ENCODE measurements at places on chromosomes 5 and 9.

GRCh38 chr5:128304088-128304487 is 220.5 kb downstream of the SLC12A2 start:
- no peak for DNase-seq

DNA sequence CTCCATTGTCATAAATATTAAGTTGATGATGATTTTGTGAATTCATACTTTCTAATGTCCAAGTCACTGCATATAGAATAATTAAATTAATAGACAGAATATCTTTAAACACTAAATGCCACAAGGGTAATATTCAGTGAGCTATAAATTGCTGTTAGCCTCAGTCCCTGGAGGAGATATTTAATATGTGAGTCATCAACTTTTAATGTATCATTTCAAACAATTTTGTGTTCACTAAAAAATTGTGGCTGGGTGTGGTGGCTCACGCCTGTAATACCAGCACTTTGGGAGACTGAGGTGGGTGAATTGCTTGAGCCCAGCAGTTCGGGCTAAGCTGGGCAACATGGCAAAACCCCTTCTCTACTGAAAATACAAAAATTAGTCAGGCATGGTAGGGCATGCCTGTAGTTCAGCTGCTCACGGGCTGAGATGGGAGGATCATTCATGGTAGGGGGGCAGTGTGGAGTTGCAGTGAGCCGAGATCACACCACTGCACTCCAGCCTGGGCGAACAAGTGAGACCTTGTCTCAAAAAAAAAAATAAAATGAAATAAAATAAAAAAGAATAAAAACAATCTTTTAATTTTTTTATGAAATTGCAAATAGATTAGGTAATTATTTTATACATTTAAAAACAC is 717.3 kb upstream of the CHD1 start:
- no peak for DNase-seq

- DNase-seq = no peak
Observed at GRCh38 chr5:83321483-83322055, 150.0 kb upstream of the VCAN start.

GRCh38 chr5:39360471-39361111 is 3.7 kb downstream of the C9 start:
- no peak for DNase-seq

DNA sequence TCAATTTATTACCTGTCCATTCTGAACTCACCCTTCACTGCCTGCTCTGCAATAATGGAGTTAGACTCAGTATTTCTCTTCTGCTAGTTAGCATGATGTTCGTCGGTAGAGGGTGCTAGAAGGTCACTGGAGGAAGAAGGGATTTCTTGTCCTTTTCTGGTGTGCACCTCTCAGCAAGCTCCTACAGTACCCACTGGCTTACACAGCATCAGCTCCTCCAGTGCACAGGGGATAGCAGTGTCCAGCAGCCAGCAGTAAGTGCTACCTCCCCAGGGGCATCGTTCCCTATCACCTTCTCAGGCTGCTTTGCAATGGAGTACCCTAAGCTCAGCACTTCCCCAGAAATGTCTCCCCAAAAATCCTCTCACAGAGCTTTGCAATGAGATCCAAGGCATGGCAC is 45.9 kb upstream of the APC start:
- DNase-seq = no peak

GRCh38 chr5:80059354-80059980 is 24.3 kb downstream of the THBS4 start:
- DNase-seq = no peak

GRCh38 chr5:72295539-72295938 is 24.5 kb downstream of the MRPS27 start:
- no peak for DNase-seq

DNA sequence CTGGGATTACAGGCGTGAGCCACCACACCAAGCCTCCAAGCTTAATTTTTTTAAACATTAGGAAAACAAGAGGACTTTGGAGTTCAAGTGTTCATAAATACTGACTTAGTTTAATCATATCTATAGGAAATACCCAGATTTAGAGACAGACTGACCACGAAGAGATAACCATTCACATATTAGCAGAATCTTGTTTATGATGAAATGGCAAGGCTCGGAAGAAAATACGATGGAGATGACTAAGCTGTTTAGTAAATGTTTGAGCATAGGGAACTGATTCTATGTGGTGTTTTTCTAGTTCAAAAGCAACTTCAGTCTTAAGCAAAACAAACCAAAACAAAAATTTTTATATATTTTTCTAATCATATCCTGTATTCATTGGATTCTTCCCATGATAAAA is 13.5 kb upstream of the TUSC1 start:
- DNase-seq = no peak

DNA sequence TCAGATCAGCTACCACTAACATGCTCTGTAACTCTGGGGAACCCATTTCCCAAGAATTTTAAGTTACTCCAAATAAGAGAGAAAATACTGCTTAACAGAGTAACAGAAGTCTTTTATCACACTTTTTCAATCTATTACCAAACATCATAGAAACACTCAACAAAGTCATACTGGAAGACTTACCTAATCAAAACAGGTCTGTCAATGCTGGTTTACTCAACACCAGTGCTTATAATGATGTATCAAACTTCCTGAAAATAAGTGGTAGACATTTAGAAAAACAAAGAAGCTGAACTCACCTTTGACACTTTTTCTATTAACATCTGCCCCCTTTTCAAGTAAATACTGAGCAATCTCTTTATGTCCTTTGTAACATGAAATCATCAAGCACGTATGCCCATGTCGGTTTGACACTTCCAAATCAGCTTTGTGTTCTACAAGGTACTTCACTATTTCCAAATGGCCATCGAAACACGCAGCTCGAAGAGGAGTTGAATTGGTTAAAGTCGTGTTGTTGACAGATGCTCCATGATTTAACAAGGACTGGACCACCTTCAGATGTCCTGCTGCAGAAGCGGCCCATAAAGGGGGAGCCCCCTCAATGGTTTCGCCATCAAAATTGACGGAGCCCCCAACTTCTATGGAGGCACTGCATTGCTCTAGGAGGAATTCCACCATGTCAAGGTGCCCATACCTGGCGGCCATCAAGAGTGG is 1.8 kb downstream of the FEM1C start:
- DNase-seq = no peak

DNA sequence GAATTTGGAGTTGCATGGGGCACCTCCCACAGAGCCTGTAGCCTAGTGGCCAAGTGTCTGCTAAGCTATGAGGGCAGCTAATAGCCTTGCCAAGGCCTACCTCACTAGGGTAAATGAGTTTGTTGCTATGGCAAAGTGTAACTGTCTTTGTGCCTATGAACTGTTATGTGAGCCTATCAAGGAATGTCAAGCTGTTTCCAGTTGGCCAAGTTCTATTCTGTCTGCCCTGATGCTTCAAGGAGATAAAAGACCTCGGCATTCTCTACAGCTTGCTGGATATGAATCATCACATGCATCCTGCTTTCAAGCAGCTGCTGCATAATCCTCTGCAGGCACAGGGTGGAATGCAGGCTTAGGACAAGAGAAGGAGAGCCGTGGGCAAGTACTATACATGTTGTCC is 69.8 kb upstream of the CCDC112 start:
- DNase-seq = no peak

- DNase-seq = no peak
Observed at GRCh38 chr5:14245132-14245925, 102.2 kb downstream of the TRIO start.

- DNase-seq = no peak
Observed at GRCh38 chr5:9196403-9197227, 349.3 kb downstream of the SEMA5A start.

DNA sequence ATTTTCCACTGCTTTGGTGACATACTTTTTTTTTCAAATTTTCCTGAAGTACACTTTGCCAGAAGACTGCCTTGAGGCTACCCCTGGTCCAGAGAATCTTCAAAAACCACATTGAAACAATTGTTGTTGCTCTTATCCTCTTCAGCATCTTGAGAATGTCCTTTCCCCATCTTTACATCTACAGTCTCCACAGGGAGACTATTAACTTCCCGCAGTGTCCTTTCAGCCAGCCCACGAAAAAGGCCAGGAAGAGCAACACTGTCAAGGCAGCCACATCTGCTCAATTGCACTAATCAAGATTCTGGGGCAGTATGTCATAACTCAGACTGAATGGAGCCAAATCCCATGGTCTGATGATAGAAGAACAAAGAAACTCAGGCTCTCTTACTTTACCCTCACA is 148.3 kb downstream of the ENC1 start:
- DNase-seq = no peak

DNA sequence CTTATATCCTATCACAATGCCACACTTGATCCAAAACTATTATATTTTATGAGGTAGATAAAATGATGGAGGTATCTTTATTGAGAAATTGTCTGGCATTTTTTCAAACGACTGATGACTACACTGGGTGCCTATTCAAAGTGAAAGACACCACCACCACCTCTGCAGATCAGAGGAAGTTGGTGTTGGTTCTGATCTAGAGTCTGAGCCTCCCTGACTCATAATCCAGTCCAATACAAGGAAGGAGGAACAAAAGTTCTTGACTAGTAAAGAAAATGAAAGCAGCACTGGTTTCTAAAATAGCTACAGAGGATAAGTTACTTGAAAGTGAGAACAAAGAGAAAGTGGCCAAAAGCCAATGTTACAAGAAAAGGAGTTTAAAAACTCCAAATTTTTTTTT is 139.9 kb downstream of the RFX3 start:
- DNase-seq = peak; percentile 53

DNA sequence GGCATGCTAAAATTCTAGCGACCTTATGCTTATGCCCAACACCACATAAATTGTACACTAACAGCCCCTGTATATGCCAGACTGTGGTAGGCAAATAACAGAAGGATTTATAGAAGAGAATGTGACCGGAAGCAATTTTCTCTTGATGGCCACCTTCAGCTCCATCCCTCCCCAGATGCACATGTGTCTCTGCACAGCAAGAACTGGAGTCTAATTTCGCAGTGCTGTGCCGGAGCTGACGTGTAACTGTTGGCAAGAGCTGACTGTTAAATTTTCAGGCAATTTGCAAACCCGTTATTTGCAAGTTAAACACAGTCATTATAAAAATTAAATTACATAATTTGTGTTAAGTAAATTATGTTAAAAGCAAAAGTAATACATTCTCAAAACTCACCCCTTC is 48.4 kb downstream of the PCA3 start:
- no peak for DNase-seq

GRCh38 chr9:111360881-111361280 is 30.9 kb upstream of the OR2K2 start:
- DNase-seq = no peak

DNA sequence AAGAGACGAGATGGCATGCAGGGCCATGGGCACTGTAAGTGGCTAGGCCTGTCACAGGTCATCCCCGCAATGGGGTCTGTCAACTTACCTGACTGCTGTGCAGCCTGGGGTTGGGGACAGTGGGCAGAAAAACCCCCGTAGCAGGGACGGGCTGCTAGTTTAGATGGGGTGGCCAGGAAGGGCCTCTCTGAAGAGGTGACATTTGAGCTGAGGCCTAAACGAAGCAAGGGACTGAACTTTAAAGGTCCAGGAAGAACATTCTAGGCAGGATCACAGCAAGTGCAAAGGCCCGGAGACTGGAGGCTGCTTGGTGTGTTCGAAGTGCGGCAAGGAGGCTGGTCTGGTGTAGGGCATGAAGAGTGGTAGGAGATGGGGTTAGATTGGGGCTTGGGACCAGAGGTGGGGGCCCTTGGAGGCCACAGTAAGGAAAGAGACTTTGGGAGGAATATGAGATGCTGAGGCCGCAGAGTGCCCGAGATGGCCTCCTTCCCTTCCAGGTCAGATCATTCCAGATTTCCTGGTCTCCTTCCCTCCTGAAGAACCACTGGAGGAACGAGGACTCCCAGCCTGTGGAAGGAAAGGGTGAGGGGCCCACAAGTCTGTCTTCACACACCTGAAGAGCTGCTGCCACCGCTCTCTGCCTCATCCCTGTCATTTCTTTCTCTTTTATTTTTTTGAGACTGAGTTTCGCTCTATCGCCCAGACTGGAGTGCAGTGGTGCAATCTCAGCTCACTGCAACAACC is 37.9 kb upstream of the SH3PXD2B start:
- no peak for DNase-seq

- no peak for DNase-seq
Observed at GRCh38 chr5:173778784-173779304, 109.3 kb upstream of the CPEB4 start.

- DNase-seq = no peak
Observed at GRCh38 chr5:166503506-166503905, 1787.9 kb upstream of the WWC1 start.

GRCh38 chr9:27124151-27124550 is 15.1 kb downstream of the TEK start:
- DNase-seq = no peak

GRCh38 chr9:6870650-6871477 is 113.1 kb downstream of the KDM4C start:
- no peak for DNase-seq

DNA sequence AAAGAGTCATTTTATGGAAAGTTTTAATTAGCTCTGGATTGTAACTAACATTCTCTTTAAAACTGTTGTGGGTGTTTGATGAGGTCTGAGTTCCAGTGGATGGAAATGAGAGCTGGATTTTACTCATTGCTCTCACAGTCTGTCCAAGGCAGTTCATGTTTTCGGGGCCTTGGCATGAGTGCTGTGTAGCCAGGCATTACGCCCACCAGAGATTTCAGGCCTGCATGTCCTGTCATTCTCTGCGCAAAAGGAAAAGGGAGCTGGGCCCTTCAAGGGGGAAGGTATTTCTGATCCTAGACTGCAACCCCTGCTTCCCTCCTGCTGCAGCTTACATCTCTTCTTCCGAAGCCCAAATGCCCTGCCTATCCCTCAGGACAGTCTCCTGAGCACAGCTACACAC is 499.6 kb upstream of the TRPC7 start:
- no peak for DNase-seq

DNA sequence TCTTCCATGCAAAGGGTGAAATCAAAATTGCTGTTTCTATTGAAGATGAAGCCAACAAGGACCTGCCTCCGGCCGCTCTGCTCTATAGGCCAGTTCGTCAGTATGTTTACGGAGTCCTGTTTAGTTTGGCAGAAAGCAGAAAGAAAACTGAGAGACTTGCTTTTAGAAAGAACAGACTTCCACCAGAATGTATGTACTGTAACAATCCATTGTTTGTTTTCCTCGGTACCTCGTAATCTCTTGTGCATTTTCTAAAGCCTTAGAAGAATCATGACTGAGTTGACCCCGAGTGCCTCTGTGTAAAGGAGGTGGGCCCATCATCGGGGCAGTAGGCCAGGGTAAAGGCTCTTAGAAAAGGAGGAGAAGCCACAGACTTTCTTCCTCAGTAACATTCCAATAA is 44.2 kb upstream of the PHF2 start:
- DNase-seq = no peak

- DNase-seq = no peak
Observed at GRCh38 chr9:81492710-81493447, 196.5 kb downstream of the TLE1 start.

DNA sequence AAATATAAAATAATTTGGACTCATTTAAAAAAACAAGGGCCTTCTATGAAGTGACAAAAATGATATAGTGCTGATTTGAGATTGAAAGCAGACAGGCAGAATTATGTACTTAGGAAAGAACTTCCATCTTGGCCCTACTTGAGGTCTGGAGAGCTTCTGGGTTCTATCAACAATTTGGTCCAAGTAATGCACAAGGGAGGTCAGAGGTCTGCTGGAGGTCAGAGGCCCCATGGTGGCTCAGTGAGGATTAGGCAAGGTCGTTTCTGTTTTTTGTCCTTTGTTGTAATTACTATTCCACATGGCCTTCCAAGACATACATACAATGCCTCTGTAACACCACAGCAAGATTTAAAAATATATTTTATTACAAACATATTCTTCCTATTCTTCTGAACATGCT is 37.2 kb downstream of the NUDT12 start:
- DNase-seq = no peak

- no peak for DNase-seq
Observed at GRCh38 chr9:136182850-136183422, 22.0 kb downstream of the LHX3 start.

- no peak for DNase-seq
Observed at GRCh38 chr5:131302506-131302905, 38.7 kb downstream of the CDC42SE2 start.
